ENCODE measurements at places on chromosomes 11 and 22.

GRCh38 chr11:2704896-2705606 is 5.3 kb upstream of the KCNQ1OT1 start:
- DNase-seq, result no peak

DNA sequence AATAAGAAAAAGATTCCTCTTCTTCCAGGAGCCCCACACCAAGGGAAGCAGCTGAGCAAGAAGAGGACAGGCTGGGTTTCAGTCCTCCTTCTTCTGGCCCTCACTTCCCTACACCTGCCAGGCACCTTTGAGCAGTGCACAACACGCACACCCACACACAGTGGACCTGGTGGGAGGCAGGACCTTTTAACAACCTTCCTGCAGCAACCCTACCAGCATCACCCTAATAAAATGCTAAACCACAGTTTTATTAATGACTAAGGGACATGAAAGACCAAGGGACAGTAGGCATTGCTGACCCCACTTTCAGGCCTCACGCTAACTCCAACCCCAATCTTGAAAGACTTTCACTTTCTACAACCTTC is 12.2 kb downstream of the ARAP1 start:
- no peak for DNase-seq

- no peak for DNase-seq
Observed at GRCh38 chr11:102196816-102197215, 86.6 kb downstream of the YAP1 start.

DNA sequence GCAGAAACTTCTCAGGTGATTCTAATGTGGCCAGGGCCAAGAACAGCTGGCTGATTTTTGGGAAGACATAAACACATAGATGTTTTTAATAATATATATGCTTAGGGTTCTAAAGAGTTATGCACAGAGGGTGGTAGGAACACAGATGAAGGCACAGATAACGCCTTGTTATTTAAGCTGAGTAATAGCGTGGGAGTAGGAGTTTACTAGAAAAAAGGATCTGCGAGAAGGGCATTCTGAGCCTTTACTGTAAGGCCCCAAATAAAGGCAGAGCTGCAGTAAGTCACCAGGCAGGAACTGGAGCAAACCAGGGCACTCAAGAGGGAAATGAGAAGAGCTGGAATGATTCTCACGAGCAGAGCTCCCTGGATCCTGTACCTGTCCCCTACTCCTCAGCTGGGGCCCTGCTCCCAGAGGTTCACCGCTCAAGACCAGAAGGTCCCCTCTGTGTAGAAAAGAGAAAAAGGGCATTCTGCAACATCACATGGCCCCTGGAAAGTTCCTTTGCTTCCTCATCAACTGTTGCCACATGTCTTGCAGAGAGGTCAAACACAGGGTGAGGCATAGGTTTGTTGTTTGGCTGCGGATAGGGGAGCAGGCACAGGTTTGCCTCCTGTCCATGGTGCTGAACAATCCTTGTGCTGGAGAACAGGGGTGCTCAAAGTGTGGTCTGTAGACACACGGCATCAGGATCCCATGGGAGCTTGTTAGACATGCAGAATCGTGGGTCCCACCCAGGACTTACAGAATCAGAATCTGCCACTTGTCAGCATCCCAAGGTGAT is 125.7 kb downstream of the TENM4 start:
- DNase-seq, result no peak

DNA sequence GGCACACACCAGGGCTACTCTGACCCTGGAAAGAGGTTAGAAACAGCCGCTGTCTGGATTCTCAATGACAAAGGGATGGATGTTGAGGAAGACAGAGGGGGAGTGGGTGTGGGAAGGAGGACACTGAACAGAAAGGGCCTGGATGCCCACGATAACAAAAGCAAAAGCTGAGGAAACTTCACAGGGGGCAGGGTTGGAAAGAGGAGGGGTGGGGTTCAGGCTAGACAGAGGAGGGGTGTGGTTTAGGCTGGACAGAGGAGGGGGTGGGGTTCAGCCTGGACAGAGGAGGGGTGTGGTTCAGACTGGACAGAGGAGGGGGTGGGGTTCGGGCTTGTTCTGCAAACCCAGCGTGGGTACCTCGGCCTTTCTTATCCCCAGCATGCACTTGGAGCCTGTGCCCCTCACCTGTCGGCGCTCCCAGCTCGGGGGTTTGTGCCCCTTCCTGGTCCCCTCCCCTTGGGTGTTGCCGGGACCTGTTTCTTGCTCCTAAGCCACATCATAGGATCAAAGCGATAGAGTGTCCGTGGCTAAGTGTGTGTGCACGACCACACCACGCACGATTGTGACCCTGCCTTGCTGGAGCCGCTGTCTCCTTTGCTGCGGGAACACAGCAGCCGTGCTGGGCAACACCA is 75.6 kb downstream of the BRD1 start:
- DNase-seq, result no peak

DNA sequence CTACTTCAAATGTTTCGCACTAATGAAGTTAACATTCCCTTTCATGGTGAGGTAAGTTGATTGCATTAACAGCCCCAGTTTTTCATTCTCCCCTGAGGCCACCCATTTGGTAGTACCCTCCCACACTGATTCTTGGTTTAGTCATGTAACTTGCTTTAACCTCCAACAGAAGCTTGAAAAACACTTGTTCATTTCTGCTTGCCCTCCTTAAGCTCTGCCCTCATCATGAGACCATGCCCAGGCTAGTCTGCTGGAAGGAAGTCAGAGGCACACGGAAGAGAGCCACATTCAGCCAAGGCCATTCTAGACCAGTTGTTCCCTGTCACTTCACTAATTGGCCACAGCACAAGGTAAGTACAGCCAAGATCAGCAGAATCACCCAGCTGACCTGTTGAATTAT is 50.7 kb upstream of the CD44 start:
- DNase-seq, result no peak

DNA sequence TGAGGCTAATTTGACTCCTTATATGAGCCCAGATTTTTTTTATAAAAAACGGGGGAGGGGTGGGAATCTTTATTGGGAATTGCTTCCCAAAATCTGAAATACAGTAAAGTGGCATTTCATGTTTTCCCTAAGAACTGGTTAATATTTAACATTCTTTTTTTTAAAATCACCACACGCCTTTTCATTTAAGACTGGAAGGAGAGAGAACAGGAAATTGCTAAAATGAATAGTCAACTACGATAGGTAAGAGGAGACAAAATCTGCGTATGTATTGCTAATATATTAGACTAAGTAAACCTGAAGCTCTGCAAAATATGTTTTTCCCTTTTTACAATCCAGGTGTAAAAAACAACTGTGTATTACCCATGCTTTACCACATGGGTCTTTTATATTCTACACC is 57.0 kb downstream of the SOX6 start:
- no peak for DNase-seq

DNA sequence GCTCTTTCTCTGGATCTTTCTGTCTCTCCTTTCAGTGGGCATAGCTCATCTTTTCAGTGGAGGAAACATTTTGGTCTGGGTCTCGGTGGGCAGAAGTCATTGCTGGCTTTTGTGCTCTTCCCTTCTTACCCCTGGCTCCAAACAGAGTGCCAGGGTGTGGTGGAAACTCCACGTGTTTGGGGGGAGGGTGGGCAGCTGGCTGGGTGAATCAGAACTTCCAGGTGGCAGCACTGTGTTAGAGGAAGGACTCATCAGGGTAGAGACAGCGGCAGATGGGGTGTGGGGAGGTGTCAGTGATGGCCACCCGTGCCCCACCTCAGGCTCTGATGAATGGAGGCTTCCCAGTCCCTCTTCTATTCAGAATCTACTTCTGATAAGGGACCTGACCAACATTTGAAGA is 114.0 kb downstream of the GRIK4 start:
- no peak for DNase-seq

DNA sequence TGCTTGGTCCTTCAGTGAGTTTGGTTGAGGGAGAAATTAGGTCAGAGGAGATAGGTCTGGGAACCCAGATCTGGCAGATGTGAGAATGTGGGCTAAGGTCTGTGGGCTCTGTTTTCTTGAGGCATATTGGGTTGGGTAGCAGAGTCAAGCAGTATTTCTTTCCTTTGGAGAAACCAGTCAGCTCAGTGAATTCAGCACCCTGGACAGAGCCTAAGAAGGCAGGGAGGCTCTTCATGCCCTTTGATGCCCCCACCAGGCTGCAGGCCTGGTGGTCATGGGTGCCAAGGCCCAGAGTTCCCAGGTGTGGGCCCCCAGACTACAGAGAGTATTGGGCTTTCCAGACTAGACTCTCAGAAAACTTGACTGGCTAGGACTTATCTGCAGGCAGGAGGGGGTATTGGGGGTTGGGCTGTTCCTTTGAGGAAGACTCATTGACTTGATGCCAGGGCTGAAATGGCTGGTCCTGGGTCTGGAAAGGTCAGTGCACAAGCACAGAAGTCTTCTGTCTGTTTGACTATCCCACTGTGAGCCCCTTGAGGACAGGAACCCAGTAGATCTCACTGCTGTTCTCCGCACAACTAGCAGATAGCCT is 45.3 kb upstream of the NECTIN1 start:
- no peak for DNase-seq

All from GM12864 (cell line).